ENCODE measurements at places on chromosomes 16 and 17.

GRCh38 chr16:87131061-87131995, 185.9 kb downstream of the C16orf95 start:
- DNase-seq, result no peak

DNA sequence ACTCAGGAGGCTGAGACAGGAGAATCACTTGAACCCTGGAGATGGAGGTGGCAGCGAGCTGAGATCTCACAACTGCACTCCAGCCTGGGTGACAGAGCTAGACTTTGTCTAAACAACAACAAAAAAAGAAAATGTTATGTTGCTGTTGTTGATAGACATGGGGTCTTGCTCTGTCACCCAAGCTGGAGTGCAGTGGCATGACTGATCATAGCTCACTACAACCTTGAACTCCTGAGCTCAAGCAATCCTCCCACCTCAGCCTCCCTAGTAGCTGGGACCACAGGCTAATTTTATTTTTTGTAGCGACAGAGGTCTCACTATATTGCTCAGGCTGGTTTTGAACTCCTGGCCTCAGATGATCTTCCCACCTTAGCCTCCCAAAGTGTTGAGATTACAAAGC, 20.0 kb downstream of the FBXO47 start:
- DNase-seq, result no peak

- DNase-seq, result no peak
Measured at GRCh38 chr16:28265822-28266221, 26.5 kb upstream of the SBK1 start.

DNA sequence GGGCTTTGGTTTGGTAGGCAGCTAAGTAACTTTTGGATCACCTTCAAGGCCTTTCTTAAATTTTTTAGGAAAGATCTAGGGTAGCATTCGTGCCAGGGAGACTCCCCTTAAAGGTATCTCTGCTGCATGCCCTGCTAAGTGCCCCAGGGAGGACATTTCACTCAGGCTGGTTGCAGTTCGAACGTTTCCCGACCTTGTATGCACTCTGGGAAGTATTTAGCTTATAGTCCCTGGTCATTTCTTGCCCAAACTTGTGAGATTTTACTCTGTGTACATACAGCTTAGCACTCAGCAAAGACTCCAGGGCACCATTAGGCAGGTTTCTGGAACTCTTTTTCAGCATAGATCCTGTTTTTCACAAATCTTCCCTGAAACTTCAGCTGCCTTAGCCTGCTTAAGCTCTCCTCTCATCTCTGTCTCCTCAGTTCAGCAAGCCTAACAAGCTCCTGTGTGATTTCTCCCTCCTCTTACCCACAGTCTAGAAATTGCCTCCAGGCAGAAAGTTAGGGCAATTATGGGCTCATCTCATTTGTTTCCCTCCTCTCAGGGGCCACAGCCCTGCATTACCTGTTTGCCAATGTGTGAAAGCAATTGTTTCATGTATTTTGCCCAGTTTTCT, 84.6 kb downstream of the MRTFB start:
- DNase-seq, result no peak

- DNase-seq, result no peak
Measured at GRCh38 chr17:50175035-50175807, 9.4 kb downstream of the SGCA start.

- DNase-seq, result no peak
Measured at GRCh38 chr16:78465730-78466129, 366.3 kb downstream of the WWOX start.

DNA sequence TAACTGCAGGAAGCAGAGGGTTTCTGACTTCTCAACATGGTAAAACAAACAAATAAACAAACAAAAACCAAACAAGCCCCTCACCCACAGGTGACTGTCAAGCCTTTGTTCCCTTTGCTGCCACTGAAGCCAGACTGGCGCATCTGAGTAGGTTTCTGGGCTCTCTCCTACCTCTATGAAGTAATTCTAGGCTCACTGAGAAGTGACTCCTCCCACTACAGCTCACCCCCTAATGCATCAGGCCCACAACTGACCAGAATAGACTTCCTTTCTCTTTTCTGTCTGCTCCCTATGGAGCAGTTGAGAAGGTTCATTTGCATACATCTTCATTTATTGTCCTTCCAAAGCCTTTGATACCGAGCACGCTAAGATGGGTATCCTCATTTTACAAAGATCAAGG, 77.0 kb upstream of the CCL2 start:
- DNase-seq, result no peak

- DNase-seq, result no peak
Measured at GRCh38 chr16:75952124-75952523, 225.8 kb upstream of the CPHXL start.

DNA sequence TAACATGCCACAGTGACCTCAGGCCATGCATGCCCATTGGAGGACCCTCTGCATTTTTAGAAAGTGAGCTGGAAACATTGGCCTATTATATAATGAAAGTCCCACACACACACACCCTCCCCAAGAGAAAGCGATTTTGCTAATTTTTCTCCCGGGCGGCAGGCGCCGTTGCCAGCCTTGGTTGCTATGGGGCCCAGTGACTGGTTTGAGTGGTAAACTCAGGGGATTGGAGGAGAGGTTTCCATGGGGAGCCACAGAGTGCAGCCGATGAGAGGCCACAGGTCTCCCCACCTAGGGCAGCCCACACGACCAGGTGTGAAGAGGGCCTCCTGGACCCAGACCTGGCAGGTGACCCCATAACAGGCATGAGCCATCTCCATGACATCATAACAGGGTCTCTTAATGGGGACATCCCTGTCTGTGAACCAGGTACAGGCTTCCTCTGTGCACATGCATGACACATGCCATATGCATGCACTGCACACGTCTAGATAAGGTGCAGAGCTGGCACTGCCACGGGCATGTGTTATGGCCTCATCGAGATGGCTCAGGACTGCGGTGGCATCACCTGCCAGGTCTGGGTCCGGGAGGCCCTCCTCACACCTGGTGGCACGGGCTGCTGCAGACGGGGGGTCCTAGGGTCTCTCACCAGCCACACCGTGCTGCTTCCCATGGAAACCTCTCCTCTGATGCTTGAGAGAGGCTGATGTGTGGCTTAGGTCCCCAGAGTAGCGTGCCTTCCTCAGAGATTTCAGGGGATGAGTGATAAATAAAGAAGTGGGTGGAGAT, 144.1 kb downstream of the RBFOX3 start:
- no peak for DNase-seq

DNA sequence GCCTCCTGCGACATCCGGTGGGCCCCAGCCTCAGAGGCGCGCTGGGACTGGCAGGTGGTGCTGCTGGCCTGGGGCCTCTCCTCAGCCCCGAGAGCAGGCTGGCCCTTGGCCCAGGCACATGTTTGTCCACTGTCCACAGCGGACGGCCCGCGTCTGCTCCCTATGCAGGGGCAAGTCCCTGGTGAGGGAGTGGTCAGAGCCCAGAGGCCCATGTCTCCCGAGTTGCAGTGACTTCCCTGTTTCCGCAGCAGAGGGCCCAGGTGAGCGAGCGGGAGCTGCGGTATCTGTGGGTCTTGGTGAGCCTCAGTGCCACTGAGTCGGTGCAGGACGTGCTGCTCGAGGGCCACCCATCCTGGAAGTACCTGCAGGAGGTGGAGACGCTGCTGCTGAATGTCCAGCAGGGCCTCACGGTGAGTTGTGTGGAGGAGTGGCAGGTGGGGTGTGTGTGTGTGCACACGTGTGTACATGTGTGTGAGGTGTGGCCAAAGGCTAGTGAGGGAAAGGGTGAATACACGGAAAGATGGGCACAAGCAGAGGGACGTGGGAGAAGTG, 10.4 kb downstream of the IL34 start:
- DNase-seq, result no peak

DNA sequence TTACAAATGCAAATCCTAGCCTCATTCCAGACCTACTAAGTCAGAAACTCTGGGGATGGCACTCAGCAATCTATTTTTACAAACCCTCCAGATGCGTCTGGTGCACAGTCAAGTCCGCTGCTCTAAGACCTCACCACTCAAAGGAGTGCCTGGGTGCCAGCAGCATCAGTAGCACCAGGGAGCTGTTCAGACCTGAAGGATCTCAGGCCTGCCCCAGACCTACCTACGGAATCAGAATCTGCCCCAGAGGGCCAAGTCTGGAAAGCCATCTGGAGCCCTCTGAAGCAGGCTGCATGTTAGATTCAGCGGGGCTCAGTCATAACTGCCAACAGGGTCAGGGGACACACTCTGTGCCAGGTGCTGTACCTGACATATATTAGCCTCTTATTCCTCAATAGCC, 17.6 kb downstream of the MEOX1 start:
- no peak for DNase-seq

DNA sequence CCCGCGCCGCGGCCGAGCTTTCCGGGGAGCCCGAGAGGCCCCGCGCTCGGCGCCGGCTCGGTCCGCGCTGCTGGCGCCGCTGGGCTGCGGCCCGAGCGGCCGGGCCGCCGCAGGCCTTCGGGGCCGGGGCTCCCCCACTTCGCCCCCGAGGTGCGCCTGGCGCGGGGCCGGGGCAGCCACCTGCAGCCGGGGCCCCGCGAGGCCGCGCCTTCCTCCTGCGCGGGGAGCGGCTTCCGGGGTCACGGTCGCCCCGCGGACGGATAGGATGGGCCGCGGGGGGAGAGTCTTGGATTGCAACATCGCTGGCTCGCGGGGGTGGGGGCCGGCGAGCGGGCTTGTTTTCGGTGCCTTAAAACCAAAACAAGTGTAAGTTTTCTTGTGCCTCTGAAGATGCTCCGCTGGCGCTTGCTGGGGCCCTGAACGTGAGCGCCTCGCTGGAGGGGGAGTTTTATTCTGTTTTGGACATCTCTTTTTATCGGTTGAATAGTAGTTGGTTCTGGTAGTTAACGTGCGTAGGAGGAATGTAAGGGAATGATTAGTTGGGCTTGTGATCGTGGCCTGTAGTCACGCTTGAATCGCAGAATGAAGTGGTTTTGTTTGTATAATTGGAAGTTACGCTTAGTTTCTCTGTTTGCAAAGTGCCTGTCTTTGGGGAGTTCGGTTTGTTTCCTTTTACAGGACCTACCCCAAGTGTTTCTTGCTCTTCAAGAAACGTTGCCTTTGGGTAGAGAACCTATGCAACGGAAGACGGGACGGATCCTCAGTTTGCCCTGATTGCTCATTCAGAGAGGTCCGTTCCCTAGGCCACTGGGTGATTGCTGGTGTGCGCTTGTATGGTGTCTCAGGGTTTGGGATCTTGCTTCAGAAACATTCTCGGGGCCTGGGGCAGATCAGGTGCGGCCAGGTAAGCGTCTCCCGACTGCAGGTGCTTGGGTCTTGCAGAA, 724 bp downstream of the UBE2I start:
- DNase-seq, result peak; percentile 73

GRCh38 chr16:27806388-27806787, 256.4 kb downstream of the KATNIP start:
- DNase-seq, result no peak

DNA sequence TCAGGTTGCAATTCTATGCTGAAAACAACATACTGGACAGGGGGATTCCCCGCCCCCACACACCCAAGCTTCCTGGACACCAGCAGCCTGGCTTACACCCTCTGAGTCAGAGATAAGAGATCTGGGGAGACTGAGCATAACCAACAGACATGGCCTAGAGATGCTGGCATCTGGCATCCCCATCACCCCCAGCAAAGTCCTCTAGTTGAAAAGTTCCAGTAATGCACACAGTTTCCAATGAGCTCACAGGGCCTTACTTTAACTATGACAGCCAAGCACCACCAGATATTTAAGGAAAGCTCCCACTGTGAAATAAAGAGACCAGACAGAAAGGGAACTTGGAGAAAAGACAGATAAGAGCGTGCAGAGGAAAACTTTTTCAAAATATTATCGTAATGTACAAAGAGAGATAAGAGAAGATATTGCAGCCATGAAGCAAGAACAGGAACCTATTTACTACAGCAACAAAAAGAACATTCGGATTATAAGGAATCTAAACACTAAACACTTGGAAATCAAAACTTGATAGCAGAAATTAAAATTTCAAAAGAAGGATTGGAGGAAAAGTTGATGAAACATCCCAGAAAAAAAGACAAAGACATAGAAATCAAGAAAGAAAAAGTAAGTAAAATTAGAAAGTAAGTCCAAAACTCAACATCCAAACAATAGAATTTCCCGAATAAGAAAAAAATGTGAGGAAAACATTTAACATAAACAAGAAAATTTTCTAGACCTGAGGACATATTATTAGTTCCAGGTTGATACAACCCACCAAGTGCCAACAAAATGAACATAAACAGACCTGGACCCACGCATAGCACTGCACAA, 17.2 kb upstream of the ALOX15 start:
- DNase-seq, result peak; percentile 89

GRCh38 chr17:9612006-9612405, 33.3 kb upstream of the USP43 start:
- no peak for DNase-seq

DNA sequence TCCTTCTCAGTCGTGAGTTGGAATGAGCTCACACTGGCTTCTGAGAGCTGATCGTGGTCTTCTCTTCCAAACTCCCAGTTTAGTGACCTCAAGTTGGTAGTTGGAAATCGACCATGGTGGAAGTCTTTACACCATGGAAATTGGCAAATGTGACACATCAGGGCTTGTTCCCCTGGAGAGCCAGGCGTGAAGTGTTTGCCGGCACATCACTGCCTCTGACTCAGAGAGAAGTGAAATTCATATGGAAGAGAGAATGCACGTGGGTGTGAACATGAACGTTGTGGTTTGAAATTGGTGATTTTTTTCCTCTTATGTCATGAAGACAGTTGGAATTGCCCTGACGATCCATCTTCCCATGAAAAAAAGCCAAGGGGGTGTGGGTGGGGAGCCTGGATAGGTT, 47.4 kb downstream of the AXIN2 start:
- no peak for DNase-seq

GRCh38 chr16:29738514-29738913, 7.3 kb downstream of the C16orf54 start:
- DNase-seq, result no peak

DNA sequence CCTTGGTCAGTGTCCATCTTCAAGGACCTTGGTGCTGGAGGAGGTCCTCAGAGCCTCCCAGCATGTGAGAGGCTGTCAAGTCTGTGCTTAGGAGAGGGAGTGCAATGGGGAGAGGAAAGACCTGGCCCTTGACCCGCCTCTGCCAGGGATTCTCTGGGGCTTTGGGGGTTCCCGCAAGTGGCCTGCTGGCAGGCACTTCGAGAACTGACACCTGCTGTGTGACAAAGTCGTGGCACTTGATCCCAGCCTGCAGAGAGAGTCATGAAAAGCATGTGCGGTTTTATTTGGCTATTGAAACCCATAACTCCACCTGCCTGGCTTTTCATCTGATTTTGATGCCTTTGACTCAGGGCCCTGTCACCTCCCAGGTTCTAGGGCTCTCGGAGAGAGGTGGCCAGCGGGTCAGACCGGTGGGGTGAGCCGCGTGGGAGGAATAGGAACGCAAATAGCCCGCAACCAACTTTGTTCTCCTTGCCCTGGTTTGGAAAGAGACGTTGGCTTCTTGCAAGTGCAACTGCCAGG, 42.8 kb upstream of the GSE1 start:
- DNase-seq, result no peak

GRCh38 chr17:12352127-12352526, 313.6 kb upstream of the MYOCD start:
- DNase-seq, result no peak

All from fibroblast of villous mesenchyme (primary cell).